ENCODE measurements at places on chromosomes 6 and 20. TPM values are rescaled to one million over a fixed set of nuclear protein-coding genes. Genes with fewer than 3 reads are reported as not detected.

HTR1E gene
- not detected for total RNA-seq

TRIM40 gene
- total RNA-seq: not detected

NHLRC1 gene
- not detected for total RNA-seq

FAM217A gene
- total RNA-seq: not detected

RBBP8NL gene
- total RNA-seq: 0.14 TPM

USP49 gene
- total RNA-seq: 5.5 TPM

C6orf58 gene
- total RNA-seq: not detected

SAMD5 gene
- 0.93 TPM for total RNA-seq

RPS18 gene
- 2,061 TPM for total RNA-seq

PDE10A gene
- total RNA-seq: 7.4 TPM

LTV1 gene
- 25.4 TPM for total RNA-seq
